ENCODE measurements at places on chromosomes 12 and 14.
A peak's percentile ranks its signal among the peaks of the same experiment; 100 is the strongest.

GRCh38 chr12:49644620-49644994 is 21.2 kb downstream of the PRPF40B start:
- peak; percentile 66 for DNase-seq

DNA sequence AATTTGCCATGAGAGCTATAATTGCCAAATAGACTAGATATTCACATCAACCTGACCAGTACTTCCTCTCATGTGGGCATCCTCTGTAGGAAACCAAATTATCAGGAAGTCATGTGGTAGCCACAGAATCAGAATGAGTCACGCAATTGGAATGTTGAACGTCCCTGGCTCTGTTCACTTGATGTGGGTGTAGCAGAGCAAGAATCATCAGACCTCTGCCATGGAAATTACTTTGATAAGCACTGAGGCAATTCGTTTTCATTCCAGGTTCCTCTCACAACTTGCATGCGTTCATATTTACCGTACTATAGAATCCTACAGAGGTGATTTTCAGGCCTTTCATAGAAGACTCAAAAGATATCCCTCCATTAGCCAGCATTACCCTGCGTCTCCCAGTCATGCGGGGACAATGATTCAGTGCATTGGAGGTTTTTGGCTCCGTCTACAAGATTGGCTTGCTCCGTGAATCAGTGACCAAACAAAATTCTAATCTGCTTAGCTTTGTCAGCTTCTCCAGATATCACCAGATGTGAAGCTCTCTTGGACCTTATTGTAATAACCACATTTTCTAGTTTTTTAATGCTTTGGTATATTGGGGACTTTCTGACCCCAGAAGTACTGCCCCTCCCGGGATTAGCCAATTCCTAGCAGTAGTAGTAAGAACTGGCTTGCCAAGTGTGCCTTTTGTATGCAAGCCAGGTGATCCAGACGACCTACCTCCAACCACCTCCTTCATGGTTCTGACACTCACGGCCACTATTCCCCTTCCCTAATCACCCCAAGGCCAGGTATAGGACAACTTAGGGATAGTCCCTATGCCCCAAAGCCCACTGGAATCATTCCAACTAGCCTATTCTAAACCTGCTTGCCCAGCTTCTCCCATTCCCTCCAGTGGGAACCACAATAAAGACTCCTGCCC is 133.4 kb downstream of the KICS2 start:
- DNase-seq: peak; percentile 93

GRCh38 chr12:11778713-11779685 is 129.5 kb downstream of the ETV6 start:
- DNase-seq: peak; percentile 67

GRCh38 chr12:28582672-28583376 is 392.6 kb downstream of the CCDC91 start:
- no peak for DNase-seq

GRCh38 chr14:80664576-80664975 is 277.0 kb downstream of the CEP128 start:
- peak; percentile 21 for DNase-seq

GRCh38 chr12:108816652-108817335 is 40.6 kb downstream of the SSH1 start:
- DNase-seq: no peak

GRCh38 chr12:12682284-12682683 is 13.7 kb downstream of the GPR19 start:
- no peak for DNase-seq

- no peak for DNase-seq
Observed at GRCh38 chr14:99253890-99254289, 18.1 kb downstream of the BCL11B start.

- DNase-seq: peak; percentile 40
Observed at GRCh38 chr14:71243697-71244096, 336.4 kb downstream of the PCNX1 start.

DNA sequence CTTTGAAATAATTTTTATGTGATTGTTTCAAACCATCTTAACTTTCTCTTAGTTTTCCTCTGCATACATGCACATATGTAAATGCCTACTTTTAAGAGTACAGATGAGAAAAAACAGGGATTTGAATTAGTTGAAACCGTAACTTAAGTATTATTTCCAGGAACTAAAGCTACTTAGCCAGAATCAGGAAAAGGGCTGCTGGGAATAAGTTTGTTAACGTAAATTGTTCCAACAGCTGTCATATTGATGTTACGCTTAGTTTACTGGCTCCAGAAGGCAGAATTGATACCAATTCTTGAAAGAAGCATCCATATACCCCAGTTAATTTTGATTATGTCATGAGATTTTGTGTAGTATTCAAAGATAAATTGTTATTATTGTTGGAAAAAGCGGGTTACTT is 17.9 kb upstream of the KLRF1 start:
- no peak for DNase-seq

DNA sequence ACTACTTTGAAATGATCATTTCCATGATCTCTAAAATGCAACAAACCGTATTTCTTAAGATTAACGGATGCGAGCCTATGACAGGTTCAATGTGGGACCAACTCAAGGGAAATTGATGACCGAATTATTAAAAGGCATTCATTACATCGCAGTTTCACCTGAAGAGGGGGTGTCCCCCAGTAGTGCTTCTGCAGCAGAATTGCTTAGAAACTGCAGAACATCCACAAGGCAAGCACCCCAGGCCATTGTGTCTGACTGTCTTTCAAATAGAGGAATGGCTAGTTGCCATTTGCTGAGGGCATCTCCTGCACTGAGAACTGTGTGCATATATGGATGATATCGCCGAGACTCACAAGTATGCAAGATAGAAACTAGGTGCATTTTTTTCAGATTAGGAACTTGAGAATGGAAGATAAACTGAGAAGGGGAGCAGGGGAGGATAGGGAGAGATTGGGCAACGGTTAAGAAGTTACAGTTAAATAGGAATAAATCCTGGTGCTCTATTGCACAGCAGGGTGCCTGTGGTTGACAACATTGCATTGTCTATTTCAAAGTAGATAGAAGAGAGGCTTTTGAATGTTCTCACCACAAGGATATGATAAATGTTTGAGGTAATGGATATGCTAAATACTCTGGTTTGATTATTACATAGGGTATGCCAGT is 234.3 kb upstream of the PLEKHG7 start:
- DNase-seq: no peak

DNA sequence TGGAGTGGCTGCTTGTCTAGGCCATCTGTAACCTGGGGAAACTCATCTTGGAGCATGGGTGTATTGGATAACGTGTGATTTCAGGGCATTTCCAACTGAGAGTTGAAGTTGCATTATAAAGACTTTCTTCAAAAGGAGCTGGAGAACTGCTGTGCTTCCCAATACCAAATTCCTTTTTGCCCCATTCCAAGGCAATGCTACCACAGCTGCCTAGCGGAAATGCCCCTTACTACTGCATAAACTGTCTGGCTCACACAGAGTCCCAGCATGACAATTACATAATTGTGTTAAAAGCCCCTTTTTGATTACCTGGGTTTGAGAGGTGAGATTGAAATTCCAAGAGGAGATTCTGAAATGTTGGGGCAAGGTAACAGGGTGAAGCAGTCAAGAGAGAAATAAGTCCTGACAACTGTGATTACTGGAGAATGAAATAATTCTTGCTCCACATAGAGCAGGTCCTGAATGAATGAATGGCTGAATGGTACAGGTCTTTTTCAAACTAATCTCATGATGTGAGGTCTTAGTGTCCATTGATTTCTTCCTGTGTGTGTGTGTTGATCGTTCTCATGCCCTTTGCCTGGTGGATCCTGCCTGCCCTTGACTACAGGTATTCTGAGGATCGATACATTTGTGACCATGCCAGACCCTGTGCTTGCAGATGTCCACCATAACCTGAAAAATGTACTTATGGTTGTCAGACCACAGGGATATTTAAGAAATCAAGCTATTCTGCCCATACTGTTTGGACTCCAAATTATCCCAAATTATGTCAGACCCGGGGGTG is 386.5 kb downstream of the GRIN2B start:
- DNase-seq: no peak

- DNase-seq: no peak
Observed at GRCh38 chr12:25623816-25624215, 70.7 kb upstream of the LMNTD1 start.

DNA sequence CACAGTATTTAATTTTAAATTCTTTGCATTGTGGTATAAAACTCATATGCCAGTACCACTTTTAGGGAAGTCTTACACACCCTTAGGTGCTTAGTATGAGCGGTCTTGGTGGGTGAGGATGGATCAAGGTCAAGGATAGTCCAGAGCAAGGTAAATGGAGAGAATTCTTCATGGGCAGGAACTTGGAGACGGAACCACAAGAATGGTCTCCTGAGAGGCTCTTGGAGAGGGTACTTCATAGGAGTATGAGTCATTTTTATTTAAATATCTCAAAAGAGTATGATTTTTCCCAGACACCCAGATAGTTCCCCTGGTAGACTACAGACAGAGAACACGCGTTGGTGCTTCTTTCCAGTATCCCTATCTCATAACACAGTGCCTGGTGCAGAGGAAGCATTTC is 21.9 kb downstream of the HSPB8 start:
- DNase-seq: no peak

DNA sequence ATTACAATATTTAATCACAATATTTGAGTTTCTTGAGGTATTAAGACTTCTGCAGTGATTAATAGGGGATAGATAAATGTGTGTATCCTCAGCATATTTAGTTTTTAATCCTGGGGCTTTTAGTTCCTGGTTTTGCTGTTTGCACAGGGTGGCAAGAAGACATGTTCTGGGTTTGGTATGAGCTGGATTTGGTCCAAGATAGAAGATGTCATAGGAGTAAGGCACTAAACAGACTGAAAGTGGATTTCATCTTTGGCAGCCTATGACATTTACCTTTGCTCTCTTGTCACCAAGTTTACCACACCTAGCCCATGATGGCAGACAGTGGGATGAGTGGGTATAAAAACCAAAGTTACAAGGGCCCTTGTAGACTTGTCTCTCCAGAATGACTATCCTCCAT is 168.2 kb downstream of the LRRK2 start:
- no peak for DNase-seq

Data from astrocyte of the spinal cord (primary cell).